IPS DF 19.7 (cell line): ENCODE measurements at places on chromosomes 2 and 18.

DNA sequence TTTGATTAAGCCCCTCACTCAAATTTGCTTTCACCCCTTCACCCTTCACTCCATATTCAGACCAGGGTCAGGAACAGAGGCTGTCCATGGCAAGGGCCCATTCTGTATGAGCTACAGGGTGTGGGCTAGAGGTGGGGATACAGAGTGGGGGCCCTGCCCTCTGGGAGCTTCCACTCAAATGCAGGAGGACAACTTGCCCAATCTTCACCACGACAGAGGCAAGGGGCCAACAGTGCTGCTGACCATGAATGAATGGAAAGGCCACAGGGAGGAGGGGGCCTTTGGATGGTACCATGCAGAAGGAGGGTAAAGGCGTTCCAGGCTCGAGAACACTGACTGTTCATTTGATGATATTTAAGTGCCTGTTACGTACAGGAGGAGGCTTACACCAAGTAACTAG is 22.8 kb downstream of the ADRA2B start:
- DNase-seq = no peak

- DNase-seq = no peak
These were observed 13.4 kb upstream of the MAP3K2 start for GRCh38 chr2:127400897-127401756.

DNA sequence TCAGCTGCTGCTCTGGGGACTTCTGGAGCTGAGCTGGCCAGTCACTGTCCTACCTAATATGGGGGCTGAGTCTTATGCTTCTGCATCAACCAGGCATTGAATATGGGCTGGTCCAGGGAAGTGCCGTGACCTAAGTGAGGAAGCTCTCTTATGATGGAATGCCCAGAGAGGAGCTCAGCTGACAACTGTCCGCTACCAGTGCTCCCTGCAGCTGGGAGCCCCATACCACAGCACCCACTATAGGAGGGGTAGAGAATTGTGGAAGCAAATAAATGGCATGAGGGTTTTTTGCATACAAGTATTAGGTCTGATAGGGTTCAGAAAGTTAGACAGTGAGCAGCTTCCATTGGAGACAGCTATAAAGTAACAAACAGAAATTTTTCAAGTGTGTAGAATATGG is 4.5 kb downstream of the TIMM21 start:
- DNase-seq = no peak

GRCh38 chr2:8761529-8762164 is 75.8 kb downstream of the KIDINS220 start:
- DNase-seq = no peak
